ENCODE measurements at places on chromosomes 13 and 19.
A peak's percentile ranks its signal among the peaks of the same experiment; 100 is the strongest.

GRCh38 chr13:32903720-32904119, 112.5 kb upstream of the KL start:
- DNase-seq = no peak

DNA sequence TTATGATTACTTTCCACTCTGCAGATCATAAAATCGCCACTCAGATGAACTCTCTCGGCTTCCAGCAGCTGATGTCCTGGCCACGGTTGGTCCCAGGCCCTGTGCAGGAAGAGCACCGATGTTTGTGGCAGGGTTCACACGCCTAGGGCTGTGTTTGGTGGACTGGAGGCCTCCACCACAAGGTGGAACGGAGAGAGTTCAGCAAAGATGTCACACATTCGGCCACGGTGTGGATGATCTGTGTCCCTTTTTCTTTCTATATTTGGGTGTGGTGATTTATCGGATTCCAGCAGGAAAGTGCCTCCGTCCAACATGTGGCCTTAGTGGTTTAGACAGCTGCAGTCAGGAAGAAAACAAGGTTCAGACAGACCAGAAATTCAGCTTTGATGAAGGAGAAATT, 521 bp upstream of the SHISA2 start:
- no peak for DNase-seq

DNA sequence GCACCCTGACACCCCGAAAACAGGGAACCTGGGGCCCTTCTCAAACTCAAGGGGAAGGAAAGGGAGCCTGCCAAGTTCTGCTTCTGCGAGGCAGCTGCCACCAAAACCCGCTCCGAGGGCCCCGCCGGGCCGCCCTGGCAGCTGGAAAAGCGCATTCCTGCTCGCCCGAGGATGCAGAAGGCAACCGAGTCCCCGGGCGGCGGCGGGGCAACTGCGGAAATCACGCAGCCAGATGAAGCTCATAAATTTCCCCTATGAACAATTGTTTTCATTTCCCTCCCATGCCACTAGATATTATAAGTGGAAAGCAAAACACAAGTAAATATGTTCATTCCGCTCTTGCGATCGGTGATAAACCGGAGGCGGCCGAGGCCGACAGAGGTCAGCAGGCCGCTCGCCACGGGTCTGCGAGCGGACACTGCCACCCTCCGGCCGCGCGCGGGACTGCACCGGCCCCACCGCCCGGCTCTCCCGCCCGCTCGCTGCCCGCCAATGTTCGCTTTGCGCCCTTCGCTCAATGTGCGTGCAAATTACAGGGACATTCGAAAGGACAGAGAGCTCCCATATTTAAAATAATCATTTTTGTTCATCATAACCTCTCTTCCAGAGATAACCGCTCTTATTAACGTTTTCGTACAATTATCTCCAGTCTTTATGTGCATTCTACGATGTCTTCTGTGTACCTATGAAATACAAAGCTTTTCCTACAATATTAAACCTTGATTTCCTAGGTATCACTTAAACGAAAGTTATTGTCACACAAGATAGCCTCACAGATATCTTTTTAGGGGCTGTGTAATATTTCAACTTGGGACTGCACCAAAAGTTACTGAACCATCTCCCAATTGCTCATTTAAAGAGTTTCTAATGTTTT, 120.8 kb upstream of the ZNF507 start:
- peak; percentile 81 for DNase-seq

DNA sequence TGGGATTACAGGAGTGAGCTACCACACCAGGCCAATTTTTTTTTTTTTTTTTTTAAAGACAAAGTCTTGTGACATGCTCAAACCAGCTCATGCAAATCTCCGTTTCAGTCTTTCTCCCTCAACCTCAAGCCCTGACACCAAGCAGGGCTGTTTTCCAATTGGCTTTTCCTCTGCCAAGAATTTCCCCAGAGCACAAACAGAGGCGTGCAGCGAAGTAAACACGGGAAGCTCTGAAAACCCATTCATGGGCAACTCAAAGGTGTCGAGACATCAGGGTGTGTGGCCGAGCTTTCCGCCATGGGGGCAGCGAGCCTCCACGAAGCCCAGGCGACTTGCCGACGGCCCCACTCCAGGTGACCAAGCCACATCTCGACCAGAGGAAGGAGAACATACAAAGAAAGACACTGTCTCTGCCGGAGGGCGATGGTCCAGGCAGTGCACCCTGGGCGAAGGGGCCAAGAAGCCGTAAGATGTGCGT, 70.0 kb downstream of the INSR start:
- peak; percentile 36 for DNase-seq

- no peak for DNase-seq
These were observed 25.1 kb upstream of the MEIS3 start for GRCh38 chr19:47444388-47444821.

GRCh38 chr19:18253716-18254115, 20.5 kb downstream of the IQCN start:
- no peak for DNase-seq

DNA sequence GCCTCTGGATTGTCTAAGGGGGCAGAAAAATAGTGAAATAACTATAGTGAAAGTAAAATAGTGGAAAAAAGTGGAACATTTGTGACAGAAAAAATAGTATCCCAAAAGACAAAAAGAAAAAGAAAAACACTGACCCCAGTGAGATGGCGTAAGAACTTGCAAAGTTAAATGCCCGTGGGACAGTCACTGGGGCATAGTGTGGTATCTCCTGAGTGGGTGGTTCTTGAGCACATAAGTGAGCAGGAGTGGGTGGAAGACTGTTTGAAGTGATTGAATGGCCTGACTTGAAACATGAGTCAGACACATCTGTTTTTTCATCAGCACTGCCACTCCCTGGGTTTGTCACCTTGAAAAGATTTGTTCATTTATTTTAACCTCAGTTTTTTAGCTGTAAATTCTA, 2.5 kb downstream of the ZNF430 start:
- DNase-seq = no peak

DNA sequence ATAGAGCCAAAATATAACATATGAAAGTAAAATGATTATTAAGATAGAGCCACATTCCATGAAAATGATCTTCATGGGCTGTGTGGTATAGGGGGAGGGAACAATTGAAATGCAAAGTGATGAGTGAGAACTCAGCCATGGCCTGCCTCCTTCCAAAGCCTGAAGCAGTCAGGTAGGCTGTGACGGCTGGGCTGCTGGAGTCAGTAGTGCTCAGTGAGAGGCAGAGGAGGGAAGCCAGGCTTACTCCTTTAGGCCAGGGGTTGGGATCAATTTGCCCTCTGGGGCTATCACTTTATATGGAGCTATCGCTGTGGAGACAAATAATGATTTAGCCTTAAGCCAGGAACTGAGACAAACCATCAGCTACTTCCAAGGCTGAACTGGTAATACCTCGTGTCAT, 654.9 kb downstream of the FGF9 start:
- no peak for DNase-seq

- DNase-seq = no peak
These were observed 2471.5 kb downstream of the PCDH9 start for GRCh38 chr13:64758521-64759244.

DNA sequence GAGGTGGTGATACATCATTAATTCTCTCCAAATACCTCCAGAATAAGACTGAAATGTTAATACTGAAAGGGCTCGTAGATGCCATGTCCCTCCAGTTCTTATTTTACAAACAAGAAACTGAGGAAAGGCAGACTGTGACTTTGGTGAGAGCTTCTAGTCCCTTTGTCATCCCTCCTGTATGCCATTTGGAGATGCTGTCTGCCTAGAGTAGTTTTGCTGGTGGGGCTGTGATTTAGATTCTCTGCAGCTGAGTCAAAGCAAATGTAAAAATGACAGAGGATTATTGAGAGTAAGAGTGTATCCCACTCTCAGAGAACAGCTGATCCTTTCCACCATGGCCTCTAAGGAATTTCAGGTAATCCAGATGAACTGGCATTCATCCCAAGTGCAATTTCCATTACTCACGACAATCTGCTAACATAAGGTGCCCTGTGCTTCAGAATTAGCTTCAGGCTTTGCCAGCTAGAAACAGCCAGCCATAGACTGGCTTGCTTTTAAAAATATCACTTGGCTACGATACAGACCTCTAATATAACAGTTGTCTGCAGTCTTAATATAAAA, 16.8 kb downstream of the PABPC3 start:
- DNase-seq = peak; percentile 65

DNA sequence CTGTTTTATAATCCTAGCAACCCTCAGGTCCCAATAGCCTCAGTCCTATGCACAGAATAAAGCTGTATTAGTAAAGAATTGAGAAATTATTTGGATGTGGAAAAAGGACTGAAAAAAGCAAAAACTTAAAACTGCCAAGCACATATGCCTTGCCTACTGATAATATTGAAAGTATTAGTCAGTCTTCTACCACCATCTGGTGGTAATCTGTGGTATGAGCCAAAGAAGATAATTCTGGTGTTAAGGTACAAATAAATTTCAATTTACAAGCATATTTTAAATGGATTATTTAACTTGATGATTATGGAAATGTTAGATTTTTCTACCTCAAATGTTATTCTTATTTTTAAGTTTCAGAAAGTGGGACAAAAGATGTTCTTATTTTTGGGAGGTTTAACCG, 460.3 kb upstream of the KLHL1 start:
- DNase-seq = peak; percentile 82

DNA sequence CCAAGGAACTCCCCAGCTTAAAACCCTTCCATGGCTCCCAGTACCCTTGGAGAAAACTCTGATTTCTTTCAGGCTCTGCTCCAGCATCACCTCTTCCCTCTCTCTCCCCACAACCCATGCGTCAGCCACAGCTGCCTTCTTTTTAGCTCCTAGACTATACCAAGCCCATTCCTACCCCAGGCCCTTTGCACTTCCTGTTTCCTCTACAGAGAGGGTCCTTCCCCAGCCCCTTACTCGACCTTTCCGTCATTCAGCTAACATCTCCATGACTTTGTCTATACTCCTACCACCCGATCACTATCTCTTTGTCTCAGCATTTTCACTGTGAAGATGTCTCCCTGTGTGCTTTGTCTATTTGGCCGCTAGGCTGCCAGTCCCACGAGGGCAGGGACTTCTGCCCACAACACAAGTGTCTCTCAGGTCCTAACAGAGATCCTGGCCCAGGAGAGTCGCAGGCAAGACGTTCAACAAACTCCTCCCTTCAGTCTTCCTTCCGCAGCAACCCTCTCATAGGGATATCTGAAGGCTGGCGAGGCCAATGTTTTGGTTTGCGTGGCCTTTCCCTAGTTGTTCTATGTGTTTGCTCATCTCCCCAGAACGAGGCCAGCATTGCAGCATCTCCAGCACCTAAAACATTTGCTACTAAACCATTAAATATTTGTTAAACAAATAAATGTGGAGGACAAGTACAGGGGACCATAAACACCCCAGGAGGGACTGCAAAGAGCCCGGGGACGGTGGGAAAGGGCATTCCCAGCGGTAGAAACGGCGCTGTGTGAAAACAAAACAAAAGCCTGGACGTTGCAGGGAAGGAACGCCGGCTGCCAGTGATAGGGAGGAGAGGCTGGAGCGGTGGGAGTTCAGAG, 816 bp downstream of the CCNP start:
- peak; percentile 21 for DNase-seq

- DNase-seq = no peak
These were observed 11.4 kb downstream of the LPAR6 start for GRCh38 chr13:48401480-48401879.

GRCh38 chr19:18519962-18520847, 1.7 kb downstream of the ELL start:
- peak; percentile 68 for DNase-seq

GRCh38 chr13:103935117-103935516, 868.9 kb upstream of the SLC10A2 start:
- no peak for DNase-seq

- peak; percentile 82 for DNase-seq
These were observed 124.5 kb downstream of the KDM4B start for GRCh38 chr19:5093297-5093928.

GRCh38 chr19:37114001-37114400, 35.8 kb downstream of the ZNF420 start:
- DNase-seq = no peak

DNA sequence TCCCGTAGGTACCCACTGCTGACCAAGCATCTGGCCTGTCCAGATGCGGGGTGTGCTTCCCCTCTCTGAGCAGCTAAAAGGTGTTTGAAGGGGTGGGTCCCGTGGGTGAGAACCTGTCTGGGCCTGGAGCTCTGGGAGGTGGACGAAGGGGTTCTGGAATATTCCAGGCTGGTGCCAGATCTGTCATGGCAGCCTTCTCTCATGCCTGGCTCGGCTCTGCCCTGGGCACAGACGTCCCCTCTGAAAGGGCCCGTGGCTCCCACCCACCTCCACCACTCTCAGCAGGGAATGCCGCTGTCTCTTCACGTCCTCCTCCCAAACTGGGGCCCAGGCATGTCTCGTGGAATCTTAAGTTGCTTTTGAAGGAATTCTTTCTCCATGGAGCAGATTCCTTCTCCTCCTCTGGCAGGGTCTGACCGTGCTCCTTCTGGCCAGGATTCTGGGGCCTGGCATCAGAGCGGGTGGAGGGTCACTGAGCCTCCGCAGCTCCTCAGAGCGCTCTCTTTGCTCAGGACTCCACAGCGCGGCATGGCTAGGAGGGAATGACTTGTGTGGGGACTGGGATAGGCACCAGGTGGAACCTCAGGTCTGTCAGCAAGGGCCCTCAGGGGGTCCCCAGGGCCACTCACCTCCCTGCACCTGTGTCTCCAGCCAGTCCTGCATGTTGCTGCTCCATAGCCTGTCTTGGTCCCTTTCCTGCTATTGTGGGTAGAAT, 5.9 kb upstream of the MCF2L start:
- DNase-seq = no peak

DNA sequence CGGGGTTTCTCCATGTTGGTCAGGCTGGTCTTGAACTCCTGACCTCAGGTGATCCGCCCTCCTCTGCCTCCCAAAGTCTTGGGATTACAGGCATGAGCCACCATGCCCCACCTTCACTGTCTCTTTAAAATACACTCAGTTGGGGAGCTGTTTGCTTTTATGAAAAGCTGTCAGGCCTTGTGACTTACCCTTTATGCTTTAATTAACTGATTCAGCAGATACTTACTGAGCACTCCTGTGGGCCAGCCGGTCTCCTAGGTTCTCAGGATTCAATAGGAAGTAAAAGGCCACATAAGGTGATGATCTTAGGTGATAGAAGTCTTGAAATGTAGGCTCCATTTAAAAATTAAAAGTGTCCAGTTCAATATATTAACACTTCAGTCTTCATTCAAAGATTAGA, 7.5 kb downstream of the UBAC2 start:
- no peak for DNase-seq

DNA sequence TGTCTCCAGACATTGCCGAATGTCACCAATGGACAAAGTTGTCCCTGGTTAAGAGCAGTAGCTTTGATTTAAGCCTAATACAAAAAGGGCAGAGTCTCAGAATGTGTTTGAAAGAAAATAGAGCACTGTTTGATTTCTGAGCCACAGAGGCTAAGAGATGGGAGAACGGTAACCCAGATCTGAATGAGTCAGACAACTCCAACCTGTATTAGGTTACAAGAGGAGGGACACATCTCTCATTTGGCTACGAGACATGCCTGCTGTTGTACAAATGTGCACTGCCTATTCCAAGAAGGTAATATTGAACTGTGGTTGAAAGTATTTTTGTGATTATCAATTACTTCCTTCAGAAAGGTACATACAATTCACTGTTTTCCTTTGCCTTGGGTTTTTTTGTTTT, 4.9 kb upstream of the HSPH1 start:
- DNase-seq = no peak

DNA sequence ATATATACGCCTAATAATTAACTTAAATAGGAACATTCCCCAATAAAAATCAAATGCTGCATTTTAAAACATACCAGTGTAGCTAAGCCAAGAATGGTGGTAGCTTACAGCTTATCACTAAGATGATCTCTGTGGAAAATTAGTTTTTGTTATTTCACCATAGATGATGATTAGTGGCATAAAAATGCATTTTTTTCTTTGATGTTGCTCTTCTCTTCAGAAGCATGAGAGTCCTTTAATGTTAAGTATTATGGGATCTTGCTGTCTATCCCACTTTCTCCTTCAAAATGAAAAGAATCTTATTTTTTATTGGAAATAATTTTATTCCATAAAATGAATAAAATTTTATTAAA, 731.0 kb downstream of the SLITRK1 start:
- DNase-seq = no peak
